ENCODE measurements at places on chromosomes 3 and 15. TPM values are rescaled to one million over a fixed set of nuclear protein-coding genes. Genes with fewer than 3 reads are reported as not detected.

The HRG gene
- not detected for total RNA-seq

The AHSG gene
- total RNA-seq, result not detected

The ERICH6 gene
- total RNA-seq, result not detected

The CPA3 gene
- total RNA-seq, result not detected

Measured in T-helper 1 cell treated with Interleukin-12 subunit alpha and Interleukin-12 subunit beta and Interleukin-4 antibody, amounts not matched to agents 30 ng/mL and 1 ng/mL, for 36 hours (primary cell).